ENCODE measurements at places on chromosomes 13 and 19.

GRCh38 chr19:709965-710571 is 1.3 kb downstream of the PALM start:
- DNase-seq = no peak

- DNase-seq = no peak
These were observed 53.9 kb upstream of the GAS6 start for GRCh38 chr13:113917594-113918371.

DNA sequence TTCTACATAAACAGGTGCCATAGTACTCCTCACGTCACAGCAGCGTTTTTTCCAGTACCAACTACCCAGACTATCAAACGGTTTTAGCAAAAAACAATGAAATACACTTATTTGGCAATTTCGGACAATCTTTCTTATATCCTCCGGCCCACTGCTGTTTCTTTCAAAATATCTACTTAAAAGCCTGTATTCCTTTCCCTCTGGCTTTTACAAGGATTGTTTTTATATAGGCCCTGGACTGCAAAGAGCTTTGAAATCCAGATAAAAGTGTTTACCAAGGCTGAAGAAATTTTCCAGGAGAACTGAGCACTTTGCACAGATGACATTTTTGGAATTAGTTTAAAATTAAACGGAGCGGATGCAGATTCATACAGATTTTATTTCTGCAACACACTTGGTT is 255.9 kb upstream of the STARD13 start:
- DNase-seq = no peak

DNA sequence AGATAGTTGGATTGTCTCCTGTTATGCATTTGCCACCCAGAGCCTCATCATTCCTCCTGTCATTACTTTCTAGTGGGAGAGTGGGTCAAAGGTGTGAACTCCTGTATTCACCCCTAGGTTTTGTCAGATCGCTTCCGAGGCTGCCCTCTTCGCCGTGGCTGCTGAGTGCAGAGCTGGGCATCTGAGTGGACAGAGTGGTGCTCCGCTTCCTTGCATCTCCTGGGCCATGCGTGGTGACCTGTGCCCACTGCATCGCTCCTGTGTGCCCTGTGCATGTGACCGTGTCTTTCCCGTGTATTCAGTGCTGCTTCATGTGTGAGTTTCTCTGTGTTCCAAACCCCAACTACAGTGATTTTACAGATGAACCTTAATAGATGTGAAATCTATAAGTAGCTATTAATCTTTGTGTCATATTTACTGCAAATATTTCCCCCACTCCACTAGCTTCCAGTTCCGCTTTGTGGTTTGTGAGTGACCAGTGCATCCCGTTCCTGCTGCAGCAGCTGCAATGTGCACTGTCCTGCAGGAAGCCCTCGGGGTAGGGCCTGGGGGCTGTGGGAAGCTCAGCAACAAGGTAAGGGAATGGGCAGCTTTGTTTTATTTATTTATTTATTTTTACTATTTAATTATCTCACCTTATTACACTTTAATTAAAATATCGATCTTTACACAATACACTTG is 53.1 kb downstream of the C13orf46 start:
- no peak for DNase-seq

- DNase-seq = no peak
These were observed 472.2 kb downstream of the MYO16 start for GRCh38 chr13:109101550-109102144.

GRCh38 chr19:1813192-1814182 is 1.4 kb upstream of the ATP8B3 start:
- no peak for DNase-seq
